ENCODE measurements at places on chromosomes 1 and 21.

- DNase-seq = no peak
Measured at GRCh38 chr1:54581621-54582035, 33.6 kb downstream of the ACOT11 start.

DNA sequence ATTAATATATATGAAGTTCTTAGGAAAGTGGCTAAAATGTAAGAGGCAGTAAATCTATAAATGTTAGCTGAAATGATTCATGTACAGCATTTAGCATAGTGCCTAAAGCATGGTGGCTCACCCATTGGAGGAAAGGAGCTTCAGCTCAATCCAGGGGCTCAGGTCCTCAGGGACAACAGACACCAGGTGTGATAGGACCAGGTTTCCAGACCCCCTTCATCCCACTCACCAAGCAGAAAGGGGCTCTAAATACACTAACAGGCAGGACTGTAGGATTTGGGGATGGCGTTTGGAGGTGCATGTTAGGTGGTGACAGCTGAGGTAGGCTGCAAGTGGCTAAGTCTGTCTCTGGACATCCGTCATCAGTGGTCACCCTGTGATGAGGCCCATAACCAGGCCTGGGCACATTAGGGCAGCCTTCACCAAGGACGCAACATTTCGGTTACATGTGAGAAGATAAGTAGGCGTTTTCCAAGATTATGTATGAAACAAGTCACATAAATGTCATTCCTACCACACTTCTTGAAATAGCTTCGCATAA is 233.1 kb downstream of the C1orf94 start:
- DNase-seq = no peak

GRCh38 chr1:46798810-46799209 is at the start of gene CYP4B1:
CYP4B1 (plus strand) TSS chr1:46799046; CDS start chr1:46799082, 36 bp downstream.
- DNase-seq = no peak

- no peak for DNase-seq
Measured at GRCh38 chr1:157819896-157820295, at the start of gene FCRL1. FCRL1 (minus strand) TSS chr1:157820120; CDS start chr1:157820037, 83 bp downstream.

DNA sequence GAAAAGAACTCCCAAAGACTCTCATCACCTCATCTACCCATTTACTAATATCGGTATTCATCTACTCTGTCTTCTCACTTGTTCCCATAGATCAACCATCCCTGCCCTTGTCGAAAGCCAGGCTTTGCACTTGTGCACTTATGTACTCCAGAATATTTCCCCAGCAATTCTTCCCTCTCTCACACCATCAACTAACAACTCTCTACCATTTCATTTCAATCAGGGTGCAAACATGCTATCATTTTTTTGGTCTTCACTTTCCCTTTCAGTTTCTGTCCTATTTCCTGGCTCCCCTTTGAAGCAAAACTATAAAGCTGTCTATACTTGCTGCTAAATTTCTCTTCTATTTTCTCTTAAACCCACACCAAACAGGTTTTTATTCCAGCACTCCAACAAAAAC is 6.7 kb downstream of the C1orf105 start:
- no peak for DNase-seq

GRCh38 chr1:246564839-246565750 is 966 bp downstream of the TFB2M start:
- no peak for DNase-seq

DNA sequence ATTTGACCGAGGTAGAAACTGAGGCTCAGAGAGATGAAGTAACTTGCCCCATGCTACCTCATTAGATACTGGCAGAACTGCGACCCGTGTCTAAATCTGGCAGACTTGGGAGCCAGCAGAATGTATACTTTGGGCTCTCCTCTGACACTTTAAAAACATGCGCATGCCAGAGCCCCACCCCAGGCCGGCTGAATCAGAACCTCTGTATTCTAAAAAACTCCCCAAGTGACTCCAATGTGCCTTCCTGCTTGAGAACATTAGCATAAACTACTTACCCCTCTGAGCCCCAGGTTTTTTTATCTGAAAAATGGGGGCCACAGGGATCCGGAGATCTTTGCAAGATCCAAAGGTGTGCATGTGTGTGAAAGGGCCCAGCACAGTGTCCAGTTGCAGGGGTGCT is 344.7 kb upstream of the USP24 start:
- no peak for DNase-seq

- DNase-seq = no peak
Measured at GRCh38 chr1:58780836-58781452, 2.9 kb downstream of the JUN start.

DNA sequence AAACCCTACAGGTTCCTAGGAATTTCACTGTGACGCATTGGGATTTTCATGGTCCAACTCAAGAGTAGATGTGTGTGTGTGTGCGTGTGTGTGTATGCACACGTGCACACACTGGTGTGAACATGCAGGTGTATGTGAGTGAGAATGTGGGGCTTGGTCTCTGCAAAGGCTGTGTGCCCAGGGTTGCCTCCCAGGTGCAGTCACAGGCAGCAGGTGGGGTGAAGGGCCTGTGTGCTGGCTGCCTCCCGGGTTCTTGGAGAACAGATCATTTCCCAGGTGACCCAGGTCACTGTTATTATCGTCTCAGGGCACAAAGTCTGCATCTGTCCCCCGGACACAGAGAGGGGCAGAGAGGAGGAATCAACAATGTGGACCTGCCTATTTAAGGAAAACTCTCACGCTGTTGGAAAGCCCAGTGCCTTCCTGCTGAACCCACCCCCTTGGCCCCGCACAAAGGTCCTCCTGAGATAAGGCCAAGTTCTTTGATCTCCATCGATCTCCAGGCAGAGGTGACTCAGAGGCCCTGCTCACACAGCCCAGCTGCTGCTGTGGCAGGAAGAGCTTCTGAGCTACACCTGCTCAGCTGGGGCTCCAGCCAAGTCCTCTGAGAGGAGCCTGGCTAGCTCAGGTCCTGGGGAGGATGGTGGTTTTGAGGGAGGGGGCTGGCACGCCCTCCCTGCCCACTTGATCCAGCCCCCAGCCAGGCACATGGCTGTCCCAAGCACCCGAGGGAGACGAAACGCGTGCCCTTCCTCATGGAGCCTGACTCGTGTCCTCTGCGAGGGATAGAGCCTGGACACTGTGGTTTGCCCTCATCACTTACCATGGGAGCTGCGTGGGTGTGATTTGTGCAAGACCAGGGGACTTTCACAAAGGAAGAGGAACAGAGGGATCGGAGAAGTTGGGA is 134.0 kb upstream of the ARHGEF16 start:
- no peak for DNase-seq

DNA sequence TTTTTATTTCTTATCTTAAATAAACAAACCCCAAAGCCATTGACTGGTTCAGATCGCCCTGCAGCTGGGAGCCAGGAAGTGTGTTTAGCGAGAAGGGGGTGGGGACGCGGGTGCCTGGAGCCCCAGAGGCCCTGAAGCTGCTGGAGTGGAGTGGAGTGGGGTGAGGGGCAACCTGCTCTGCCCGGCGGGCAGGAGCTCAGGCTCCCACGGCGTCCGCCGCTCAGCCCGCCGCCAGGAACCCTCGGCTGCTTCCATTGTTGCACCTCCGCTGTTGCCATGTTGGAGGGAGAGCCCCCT is 673 bp downstream of the PIK3C2B start:
- DNase-seq = peak; percentile 52

GRCh38 chr21:29194847-29195246 is 64.4 kb downstream of the MAP3K7CL start:
- DNase-seq = no peak

DNA sequence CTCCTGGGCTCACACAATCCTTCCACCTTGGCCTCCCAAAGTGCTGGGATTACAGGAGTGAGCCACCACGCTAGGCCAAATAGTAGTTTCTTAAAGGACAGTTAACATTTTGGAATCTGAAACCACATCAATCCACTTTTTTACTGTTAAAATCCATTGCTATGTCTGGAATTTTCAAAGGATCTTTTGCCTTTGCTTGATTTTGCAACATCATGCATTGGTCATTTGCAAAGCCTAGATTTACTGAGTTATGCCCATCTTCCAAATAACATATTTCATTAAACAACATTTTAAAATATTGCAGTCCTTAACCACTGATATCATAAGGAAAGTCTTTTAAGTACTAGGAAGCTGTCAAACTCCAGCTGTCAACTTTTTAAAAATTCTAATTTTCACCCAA is 3.3 kb downstream of the POGZ start:
- DNase-seq = no peak

- no peak for DNase-seq
Measured at GRCh38 chr1:154940651-154941194, 4.2 kb upstream of the PMVK start.

DNA sequence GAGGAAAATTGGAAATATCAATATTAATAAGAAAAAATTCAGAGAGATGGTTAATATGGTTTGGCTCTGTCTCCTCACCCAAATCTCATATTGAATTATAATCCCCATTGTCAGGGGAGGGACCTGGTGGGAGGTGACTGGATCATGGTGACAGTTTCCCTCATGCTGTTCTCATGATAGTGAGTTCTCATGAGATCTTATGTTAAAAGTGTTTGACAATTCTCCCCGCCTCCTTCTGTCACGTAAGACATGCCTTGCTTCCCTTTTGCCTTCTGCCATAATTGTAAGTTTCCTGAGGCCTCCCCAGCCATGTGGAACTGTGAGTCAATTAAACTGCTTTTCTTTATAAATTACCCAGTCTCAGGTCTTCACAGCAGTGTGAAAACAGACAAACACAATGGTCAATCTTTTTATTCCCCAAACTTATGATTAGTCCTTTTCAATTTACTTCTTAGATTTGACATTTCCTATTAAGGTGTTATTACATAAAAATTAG is 11.0 kb downstream of the EGLN1 start:
- DNase-seq = no peak

GRCh38 chr1:198056255-198056654 is 100.5 kb upstream of the NEK7 start:
- DNase-seq = no peak

DNA sequence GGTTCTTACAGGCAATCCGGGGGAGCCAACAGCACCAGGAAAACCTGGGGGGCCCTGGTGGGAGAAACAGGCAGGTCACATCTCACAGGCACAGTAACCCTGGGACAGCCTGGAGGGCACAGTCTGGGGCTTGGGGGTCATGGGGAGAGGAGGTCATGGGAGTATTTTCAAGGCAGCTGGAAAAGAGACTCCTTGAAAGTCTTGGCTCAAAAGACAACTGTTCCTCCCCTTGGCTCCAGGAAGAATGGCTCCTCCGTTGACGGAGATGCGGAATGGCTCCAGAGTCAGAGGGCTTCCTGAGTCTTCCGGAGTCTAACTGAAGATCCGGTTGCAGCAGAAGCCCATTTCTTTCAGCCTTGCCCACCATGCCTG is 25.9 kb upstream of the PEF1 start:
- no peak for DNase-seq

- DNase-seq = no peak
Measured at GRCh38 chr1:246836209-246836966, 95.4 kb downstream of the AHCTF1 start.

GRCh38 chr1:184940694-184941409 is 33.5 kb downstream of the NIBAN1 start:
- DNase-seq = no peak

DNA sequence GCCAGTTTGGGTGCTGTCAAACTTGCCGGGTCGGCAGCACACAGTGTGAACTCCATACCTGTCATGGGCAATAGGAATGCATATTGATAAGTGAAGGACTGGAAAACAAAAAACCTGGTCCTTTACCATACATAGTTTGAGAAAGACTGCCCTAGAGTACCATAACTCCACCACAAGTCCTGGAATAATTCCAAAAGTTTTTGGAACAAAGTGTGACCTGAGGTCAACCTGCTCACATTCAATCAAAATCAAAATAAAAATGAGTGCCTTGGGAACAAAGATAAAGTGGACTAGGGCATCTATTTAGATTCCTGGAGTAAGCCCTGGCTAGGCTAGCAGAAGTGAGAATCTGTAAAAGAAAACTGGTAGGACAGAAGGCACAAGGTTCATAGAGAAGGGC is 7.6 kb downstream of the PEX19 start:
- DNase-seq = no peak

DNA sequence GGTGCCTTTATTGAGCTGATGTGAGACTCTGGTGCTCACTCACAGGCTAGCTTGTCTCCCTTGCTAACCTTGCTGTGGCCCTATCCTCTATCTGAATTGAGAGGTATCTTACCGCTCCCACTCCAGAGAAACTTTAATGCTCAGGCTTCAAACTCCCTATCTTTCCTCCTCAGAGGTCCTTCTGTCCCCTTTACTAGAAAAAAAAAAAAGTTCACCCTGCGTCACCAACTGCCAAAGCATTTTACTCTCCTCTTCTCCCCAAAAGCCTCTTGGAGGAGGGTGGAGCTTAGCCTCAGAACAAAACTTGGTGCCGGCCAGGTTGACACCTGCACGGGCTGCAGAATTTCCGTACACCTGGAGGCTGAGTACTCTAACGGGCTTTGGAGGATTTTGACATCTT is 55.1 kb downstream of the ATP2B4 start:
- no peak for DNase-seq

DNA sequence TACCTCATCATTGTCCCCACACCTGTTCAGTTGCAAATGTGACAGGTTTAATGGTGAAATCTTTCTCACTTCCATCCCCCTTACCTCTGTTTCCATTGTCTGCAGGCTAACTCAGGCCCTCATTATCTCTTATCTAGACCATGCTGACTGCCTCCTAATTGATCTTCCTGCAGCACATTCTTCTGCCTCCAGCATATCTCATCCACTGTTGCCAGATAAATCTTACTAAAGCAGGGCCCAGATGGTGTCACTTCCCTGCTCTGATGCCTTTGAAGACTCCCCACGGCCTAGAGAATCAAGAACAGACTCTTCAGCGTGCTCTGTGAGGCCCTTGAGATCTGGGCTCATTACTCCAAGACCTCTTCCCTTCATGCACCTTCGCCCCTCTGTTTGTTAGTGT is 230.1 kb downstream of the DUSP10 start:
- DNase-seq = no peak

DNA sequence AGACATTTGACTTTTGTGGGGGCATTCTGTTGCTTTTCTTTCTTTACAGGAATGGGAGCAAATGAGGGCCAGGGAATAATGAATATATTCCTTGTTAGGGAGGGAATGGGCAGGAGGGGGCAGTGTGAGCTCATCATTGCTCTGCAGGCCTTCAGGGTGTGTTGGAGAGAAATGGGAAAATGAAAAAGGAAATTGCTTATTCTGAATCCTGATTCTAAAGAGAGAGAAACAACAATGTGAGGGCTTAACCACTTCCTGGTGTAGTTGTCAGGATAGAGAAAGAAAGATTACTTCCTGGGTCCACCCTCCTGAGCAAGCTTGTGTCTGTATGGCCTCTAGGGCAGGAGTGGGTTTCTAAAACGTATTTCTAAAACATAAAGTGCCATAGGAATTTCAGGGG is 28.3 kb downstream of the VANGL2 start:
- DNase-seq = no peak

GRCh38 chr1:43054961-43055360 is 96.3 kb upstream of the SLC2A1 start:
- no peak for DNase-seq

GRCh38 chr1:76337542-76338219 is 263.1 kb downstream of the ST6GALNAC3 start:
- no peak for DNase-seq

DNA sequence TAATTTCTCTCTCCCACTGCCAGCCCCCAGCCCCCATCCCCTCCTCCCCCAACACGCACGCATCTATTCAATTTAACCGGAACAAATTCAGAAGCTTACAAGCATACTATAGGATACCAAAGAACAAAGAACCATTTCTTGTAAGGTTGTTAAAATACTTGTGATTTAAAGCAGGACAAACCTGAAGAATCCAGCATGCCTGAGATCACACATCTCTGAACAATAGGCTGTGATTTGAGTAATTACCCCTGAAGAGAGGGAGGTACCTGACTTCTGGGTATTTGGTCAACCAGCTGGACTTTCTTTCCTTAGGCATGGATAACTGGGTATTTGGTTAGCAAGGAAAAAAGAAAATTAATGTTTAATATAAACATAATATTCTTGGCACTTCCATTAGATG is 105.1 kb downstream of the NMNAT2 start:
- DNase-seq = no peak

Data from stimulated activated CD4-positive, alpha-beta T cell treated with anti-CD3 and anti-CD28 coated beads, TNF-alpha, amount 100 ng/mL, for 24 hours (primary cell).